ENCODE measurements at places on chromosomes 2 and 18. TPM values are rescaled to one million over a fixed set of nuclear protein-coding genes. Genes with fewer than 3 reads are reported as not detected.

- no peak for DNase-seq
Measured at GRCh38 chr2:120936476-120937334, 201.0 kb downstream of the GLI2 start.

GRCh38 chr2:12347066-12347493 lies 369.7 kb upstream of the TRIB2 start:
- no peak for DNase-seq

- DNase-seq, result no peak
Measured at GRCh38 chr18:44518091-44518615, 162.5 kb upstream of the SETBP1 start.

Gene PAIP2B
- total RNA-seq, result 20.5 TPM

DNA sequence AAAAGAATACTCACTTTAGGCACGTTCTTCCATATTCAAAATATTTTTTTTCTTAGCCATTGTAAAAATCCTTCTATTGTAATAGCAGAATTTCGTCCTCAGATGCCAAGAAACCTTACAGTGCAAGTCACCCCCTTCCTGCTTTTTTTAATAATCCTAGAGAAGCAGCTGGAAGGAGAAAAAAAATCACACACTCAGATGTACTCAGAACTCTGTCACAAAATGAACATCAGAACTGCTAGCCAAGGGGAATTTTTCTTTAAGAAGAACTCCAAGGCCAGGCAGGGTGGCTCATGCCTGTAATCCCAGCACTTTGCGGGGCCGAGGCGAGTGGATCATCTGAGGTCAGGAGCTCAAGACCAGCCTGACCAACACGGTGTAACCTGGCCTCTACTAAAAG lies 127.3 kb upstream of the SPATS2L start:
- DNase-seq, result no peak

DNA sequence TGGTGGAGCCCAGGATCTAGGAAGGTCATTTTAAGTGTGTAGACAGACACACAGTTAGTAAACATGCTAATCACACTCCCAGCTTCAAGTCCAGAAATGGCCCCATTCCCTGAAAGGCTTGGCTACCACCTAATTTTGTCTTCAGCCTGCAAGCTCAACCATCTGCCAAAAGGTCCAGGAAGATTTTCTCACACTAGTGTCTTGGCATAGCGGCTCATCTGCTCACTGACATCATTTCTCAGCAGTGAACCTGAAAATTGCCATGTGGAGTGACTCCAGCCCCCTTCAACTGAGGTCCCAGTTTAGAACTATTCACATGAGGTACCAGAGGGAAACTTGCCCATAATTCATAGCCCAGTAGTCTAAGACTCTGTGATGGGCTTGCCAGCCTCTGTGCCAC lies 748.9 kb downstream of the LRP1B start:
- no peak for DNase-seq

GRCh38 chr2:11397513-11397912 lies 53.1 kb upstream of the ROCK2 start:
- no peak for DNase-seq

Data from left cardiac atrium (tissue), 4 donors.